Breast epithelium (tissue), 4 donors: ENCODE measurements at places on chromosomes 11 and 22. TPM values are rescaled to one million over a fixed set of nuclear protein-coding genes. Genes with fewer than 3 reads are reported as not detected.

Gene PGA5
- 0.98 TPM for total RNA-seq

- H3K27ac ChIP-seq = no peak overlapping the region
- H3K27me3 ChIP-seq = no peaks in the 10 kb centered on the region
- DNase-seq = no peak
- H3K4me1 ChIP-seq = no peaks in the 10 kb centered on the region
- H3K36me3 ChIP-seq = no peaks in the 10 kb centered on the region
Observed at GRCh38 chr11:346529-346928, 22.8 kb upstream of the B4GALNT4 start.

GRCh38 chr22:47199261-47199978, 437.0 kb downstream of the TBC1D22A start:
- no peaks in the 10 kb centered on the region for H3K4me1 ChIP-seq
- H3K4me3 ChIP-seq = no peak overlapping the region
- no peaks in the 10 kb centered on the region for H3K27me3 ChIP-seq
- H3K27ac ChIP-seq = no peak overlapping the region

DNA sequence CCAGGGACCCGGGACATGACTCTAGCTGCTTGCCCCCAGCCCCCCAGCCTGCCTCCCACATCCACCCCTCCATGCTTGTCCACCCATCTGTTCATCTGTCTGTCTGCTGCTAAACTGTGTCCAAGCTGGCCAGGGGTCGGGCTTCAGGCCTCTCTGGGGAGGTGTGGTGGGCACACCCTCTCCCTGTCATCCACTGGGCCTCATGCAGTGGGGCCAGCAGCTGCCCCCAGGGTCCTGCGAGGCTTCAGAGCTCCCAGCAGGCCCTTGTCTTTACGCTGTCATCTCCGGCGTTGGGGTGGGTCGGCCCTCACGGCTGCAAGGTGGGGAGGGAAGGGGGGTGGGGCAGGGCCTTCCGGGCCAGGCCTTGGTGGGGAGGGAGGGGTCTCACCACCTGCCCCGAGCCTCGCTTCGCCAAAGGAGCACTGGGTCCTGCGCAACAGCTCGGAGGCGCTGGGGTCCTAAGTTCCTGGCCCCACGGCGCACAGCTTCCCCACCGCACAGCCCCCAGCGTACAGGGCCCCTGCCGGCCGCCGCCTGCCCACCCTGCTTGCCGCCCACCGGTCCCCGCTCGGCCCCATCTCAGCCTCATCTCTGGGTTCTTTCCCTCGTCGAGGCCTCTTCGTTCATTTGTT, 26.7 kb downstream of the MOB2 start:
- H3K27ac ChIP-seq = no peak overlapping the region
- H3K36me3 ChIP-seq = no peaks in the 10 kb centered on the region
- H3K4me3 ChIP-seq = no peak overlapping the region

GRCh38 chr11:77102246-77103210, at the start of gene OMP:
Gene OMP (plus strand): TSS chr11:77102840. CDS start chr11:77102840, 0 bp downstream.
- DNase-seq = no peak
- no peaks in the 10 kb centered on the region for H3K4me1 ChIP-seq
- no peaks in the 10 kb centered on the region for H3K27me3 ChIP-seq

Gene WNT11
- total RNA-seq = 70.6 TPM

Gene XPNPEP3
- 13.8 TPM for total RNA-seq

GRCh38 chr11:95505927-95506426, 275.0 kb upstream of the SESN3 start:
- no peak for DNase-seq
- no peaks in the 10 kb centered on the region for H3K4me1 ChIP-seq
- no peak overlapping the region for H3K27ac ChIP-seq
- H3K27me3 ChIP-seq = no peaks in the 10 kb centered on the region
- no peak overlapping the region for H3K4me3 ChIP-seq

- DNase-seq = no peak
- no peak overlapping the region for H3K4me3 ChIP-seq
- no peaks in the 10 kb centered on the region for H3K4me1 ChIP-seq
- no peaks in the 10 kb centered on the region for H3K36me3 ChIP-seq
Observed at GRCh38 chr11:61482513-61482912, 26.0 kb upstream of the LRRC10B start.

Gene PUS3
- total RNA-seq = 5.6 TPM
